Left renal cortex interstitium (tissue), 4 donors: ENCODE measurements at places on chromosomes 16 and 17.

DNA sequence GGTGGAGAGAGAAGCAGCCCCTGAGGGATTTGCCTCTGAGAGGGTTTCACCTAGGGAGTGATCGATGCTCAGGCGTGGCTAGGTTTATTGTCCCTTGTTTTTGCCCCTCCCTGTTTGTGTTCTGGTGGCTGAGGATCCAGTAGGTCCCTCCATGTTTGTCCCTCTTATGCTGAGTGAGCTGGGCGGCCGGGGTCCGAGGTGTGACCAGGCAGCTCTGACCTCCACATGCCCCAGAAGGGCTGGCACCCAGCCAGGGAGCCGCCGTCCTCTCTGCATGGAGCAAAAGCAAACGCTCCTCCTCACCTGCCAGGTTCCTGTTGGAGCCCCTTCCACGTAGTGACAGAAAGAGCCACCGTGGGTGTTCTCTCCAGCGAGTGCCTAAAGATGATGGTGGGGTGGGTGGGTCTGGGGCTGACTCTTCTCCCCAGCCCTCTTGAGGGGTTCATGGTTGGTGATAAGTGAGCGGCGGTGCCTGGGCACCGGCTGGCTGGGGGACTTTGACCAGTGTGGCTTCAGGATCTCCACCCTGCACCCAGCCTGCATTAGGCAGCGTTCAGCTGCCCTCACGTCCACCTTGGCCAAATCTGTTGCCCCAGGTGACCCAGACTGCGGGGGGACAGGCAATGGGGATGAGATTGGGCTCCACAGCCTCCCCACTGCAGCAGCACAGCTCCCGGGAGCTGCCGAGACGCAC lies 14.1 kb upstream of the NUDT16L1 start:
- no peak for DNase-seq

DNA sequence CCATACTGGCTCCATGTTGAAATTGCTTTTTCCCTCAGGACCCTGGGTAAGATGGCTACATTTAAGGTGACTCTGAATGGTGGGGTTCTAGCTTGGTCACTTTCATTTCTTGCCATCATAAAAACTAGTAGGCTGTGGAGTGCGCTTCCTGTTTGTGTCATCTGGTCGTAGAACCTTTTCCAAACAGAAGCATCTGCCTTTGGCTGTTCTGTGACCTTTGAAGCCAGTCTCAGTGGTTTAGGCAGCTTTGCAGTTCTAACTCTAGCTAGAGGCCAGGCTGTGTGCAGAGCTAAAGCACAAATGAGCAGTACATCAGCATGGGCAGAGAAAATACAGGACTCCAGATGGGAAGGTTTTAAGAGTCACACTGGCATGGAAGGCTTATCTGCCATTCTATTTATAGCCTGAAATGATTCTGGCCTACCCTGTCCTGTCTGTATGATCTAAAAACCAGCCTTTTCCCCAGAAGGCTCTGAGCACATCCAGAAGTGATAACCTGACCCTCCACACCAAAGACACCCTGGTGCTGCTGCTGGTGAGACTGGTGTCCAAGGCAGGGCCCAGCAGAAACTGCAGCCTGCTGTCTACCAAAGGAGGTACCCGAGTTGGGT lies 8.6 kb downstream of the ESRP2 start:
- DNase-seq, result no peak

DNA sequence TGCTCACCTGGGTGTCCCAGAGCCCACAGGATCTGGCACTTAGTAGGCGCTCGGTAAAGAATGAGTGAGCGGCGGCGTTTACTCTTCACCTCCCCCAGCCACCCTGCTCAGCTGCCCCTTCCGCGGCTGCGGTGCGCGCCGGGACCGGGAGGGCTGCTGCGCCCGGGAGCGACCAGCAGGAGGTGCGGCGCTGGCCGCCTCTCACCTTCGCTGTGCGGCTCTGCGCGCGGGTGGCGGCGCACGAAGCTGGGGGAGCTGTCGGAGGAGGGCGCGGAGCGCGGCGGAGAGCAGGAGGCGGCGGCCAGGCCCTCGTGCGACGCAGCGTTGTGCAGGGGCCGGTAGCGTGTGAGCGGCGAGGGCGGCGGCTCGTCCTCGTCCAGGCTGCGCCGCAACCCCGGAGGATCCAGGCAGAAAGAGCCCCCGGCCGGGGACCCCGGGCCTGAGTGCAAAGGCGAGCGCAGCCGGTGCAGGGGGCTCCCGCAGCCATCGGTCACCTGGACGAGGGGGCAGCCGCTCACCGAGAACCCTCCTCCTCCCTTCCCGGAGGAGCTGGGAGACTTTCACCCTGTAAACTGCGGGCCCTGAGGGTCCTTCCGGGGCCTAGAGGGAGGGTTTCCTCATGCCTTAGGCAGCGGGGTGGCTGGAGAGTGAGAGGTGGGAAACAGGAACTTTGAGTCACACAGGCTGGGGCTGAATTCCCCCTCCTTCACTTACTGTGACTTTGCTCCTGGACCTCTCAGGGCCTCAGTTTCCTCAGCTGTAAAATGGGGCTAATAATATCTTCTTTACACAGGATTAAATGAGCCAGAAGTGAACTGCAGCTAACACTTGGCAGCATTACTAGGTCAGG lies 12.5 kb downstream of the SAMD14 start:
- no peak for DNase-seq

DNA sequence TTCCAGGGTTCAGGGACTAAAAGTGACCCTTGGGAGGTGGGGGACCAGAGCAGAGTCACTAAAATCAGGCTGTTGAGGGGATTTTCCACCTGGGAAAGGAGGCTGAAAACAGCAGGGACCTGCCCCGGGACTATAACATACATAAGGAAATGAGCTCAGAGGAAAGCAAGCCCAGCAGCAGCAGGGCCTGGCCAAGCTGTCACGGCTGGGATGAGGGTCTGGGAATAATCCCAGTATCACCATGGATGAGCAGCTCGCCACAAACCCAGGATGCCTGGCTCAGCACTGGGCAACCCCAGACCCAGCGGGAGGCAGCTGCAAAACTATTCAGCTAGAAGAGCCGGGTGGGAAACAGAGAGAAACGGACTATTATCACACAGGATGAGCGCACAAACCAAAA lies 72.4 kb downstream of the RPH3AL start:
- DNase-seq, result no peak

DNA sequence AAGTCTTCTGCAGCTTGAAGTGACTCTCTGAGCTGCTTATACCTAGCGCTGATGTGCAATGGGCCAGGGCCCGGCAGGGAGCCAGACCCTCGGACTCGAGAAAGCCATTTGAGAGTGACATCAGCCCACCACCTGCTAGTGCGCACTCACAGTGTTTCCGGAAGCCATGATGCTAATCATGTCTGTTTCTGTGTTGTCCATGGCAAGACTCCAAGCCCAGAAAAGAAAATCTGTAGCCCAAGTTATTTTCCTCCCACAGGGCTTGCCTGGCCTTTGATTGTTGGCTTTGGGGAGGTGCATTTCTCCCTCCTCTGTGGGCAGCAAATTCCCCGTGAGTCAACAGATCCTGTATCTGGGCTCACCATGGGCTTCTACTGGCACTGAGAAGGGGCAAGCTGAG lies 1.8 kb upstream of the CDRT4 start:
- DNase-seq, result no peak

DNA sequence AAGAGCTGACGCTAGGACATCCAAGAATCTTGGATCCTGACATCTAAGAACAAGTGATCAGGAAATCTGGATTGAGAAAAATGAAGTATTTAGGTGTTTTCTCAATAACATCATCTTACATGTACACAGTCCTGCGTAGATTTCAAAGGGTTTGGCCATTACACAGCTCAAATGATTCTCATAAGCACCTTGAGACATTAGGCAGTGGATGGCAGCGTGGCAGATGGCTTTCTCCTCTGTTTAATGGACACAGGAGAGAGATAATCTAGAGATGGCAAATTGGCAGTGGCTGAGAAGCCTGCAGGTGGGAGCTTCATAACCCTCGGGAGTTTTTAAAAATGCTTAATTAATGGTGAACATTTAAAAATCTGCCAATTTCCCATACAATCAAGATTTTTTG lies 137.5 kb downstream of the ZFHX3 start:
- no peak for DNase-seq

GRCh38 chr17:43427362-43428043 lies 28.7 kb downstream of the ARL4D start:
- DNase-seq, result no peak

DNA sequence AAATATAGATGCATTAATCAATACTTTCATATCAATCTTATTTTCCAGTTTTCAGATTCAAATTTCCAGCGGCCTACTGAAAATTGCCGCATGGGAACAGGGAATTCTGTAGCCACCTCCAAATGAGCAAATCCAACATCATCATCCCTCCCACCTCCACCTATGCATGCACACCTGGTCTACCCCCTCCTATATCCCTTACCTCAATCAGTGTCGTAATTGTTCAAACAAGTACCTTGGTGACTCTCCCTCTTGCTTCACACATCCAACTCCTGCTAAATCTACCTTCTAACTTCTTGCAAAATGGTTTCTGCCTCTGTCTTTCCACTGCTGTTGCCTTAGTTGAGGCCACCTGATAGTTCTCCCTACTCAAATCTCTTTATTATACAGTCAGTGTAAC lies 160.1 kb downstream of the SOX9 start:
- DNase-seq, result no peak

- DNase-seq, result no peak
These were observed 573.4 kb downstream of the CDH13 start for GRCh38 chr16:83200005-83200779.

DNA sequence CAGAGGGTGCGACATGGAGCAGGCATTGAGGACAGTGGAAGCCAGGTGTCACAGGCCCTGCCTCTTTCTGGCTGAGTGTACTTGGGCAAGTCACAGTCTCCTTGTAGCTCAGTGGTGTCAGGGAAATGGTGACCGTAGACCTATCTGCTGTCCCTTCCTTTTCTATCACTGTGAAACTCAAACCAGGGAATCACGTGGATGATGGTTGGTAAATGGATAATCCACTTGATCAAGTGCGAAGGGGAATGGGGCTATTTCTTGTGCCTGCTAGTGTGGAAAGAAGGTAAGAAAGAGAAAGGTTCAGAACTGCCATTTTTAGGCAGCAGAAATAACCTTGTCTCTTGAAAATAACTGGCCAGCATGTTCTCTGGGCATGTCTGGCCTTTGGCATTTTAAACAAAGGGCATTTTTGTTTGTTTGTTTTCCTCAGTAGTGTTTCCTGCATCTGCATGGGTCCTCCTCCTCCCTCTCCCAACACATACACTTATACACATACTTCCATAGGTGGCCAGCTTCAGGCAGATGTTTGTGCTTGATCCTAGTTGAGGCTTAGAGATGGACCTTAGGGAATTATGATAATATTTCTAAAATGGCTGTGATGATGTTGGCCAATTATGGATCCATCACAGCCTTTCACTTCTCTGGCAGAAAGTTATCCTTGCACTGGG lies 7.1 kb downstream of the TBX4 start:
- no peak for DNase-seq

DNA sequence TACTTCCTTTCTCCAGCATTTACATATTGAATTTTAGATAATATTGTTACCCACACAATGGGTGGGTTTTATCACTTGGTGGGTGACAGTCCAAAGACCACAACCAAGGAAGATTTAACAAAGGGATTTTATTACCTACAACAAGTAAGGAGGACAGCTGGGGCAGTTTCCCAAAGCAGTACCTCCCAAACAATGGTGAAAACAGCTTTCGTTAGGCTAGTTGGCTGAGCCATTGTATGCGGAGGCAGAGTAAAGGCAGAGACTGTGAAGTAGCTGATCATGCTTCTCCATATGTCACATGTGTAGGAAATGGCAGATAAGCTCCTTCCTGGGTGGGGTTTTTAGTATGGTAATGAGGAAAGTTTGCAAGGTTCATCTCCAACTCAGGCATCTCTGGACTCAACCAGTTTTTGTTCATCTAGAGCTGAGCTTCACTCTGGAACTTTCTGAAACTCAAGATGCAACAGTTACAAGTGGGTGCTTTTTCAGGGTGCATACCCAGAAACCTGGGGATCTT lies 104.3 kb upstream of the PSMD7 start:
- no peak for DNase-seq

DNA sequence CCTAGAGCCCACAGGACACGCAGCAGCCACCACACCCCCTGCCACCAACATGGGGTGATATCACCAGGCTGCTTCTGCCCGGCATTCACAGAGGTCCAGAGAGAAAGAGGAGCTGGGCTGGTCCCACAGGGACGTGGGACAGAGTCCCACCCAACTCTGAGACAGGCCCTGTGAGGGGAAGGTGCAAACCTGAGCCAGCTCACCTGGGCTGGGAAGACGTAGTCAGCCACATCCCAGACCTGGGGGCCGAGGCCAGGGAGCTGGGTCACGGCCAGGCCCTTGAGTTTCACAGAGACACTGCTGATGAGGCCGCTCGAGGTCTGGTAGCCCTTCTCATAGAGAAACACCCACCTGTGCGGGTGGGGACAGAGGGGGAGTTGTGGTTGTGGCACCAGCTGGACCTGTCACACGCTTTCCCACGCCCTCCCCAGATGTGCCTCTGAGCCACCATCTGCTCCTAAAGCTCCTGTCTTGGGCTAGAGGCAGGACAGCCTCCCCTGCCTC lies 11.2 kb downstream of the P2RX1 start:
- DNase-seq, result no peak

DNA sequence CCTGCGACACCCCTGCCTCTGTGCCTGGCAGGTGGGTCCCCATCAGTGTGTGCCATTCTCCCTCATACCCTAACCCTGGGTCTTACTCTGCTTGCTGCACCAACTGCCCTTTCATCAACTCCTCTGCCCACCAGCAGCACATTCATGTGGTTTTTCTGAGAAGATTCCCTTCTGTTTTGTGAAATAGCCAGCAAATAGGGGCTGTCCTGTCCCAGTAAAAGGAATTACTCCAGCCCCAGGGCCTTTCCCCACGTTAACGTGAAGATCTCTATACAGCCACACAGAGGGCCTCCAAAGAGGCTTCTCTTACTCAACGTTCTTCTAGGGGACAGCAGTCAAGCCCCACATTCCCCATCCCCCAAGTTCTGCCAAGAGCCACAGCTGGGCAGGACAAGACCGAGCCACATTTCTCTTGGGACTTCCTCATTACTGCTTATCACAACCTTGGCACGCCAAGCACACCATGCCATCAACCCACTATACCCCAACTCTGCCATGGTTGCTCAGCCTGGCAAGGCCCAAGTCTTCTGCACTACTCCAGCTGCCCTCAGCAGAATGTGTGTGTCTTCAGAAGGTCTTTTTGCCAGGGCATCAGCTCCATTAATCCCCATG lies 18.7 kb upstream of the CCL2 start:
- no peak for DNase-seq

DNA sequence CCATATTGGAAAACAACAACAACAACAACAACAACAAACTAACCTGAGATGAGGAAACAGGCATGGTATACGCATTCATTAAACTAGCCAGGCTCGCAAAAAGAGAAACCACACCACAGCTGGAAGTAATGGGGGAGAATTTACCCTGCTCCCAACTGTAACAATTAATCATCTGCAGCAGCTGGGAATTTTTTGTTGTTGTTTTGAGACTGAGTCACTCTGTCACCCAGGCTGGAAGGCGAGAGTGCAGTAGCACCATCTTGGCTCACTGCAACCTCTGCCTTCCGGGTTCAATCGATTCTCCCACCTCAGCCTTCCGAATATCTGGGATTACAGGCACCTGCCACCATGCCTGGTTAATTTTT lies 16.3 kb downstream of the PRPSAP1 start:
- no peak for DNase-seq

- no peak for DNase-seq
These were observed 92.7 kb upstream of the CDH5 start for GRCh38 chr16:66273644-66274334.
